ENCODE measurements at places on chromosomes 3 and 15.

GRCh38 chr3:13115576-13115910 lies 42.3 kb upstream of the IQSEC1 start:
- no peak for DNase-seq

- no peak for DNase-seq
Observed at GRCh38 chr3:41424543-41425300, 225.4 kb downstream of the CTNNB1 start.

GRCh38 chr3:13927295-13927694 lies 47.4 kb upstream of the WNT7A start:
- no peak for DNase-seq

GRCh38 chr3:61605589-61606175 lies 44.3 kb downstream of the PTPRG start:
- no peak for DNase-seq

GRCh38 chr3:71695000-71695482 lies 30.2 kb downstream of the EIF4E3 start:
- no peak for DNase-seq

DNA sequence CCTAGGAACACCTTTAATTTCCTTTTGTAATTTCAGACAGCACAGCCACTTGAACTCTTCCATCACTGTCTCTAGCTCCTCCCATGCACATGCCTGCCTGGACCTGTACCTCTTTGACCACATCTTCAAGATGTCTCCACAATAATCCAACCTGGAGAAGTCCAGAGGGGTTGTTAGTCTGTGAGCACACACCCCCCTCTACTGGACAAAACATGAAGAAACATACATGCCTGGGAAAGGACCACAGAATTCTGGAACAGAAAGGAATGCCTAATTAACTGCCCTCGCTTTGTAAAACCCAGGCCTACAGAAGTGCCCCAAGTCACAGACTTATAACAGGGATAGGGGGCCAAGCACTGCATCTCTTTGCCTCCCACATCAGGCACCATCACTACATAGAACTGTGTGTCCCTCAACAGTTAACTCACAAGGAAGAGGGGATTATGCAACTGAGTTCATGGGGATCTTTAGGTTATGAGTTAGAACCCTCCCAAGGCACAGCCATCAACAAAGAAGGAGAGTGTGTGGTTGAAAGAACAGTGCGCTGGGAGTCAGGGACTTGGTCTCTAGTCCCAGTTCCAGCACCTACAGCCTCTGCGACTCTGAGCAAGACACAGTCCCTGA lies 61.7 kb downstream of the FMN1 start:
- no peak for DNase-seq

DNA sequence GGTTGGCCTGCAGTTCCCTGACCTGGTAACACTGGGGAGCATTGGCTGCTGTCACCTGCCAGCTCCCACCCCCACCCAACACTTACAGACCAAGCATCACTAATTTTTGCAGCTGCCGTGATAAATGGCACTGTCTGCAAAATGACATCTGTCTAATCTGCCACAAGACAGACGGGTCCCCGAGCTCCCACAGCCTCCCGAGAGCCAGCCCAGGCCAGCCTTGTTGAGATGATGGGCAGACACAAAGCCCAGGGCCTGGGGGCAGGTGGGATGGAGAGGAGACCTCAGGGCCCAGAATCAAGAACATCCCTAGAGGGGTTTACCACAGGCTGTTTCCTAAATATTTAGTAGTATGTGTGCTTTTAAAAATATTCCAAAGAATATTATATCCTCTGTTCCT lies 203.4 kb downstream of the TBC1D2B start:
- DNase-seq: no peak

Data from activated CD8-positive, alpha-beta memory T cell treated with anti-CD3 and anti-CD28 coated beads for 48 hours (primary cell).